ENCODE measurements at places on chromosomes 3 and 15. TPM values are rescaled to one million over a fixed set of nuclear protein-coding genes. Genes with fewer than 3 reads are reported as not detected.

GRCh38 chr3:106398891-106399600 is 530.2 kb upstream of the CBLB start:
- H3K27ac ChIP-seq, result no peak overlapping the region
- H3K27me3 ChIP-seq, result no peaks in the 10 kb centered on the region
- DNase-seq, result no peak
- no peak overlapping the region for H3K4me3 ChIP-seq
- no peaks in the 10 kb centered on the region for H3K4me1 ChIP-seq
- no peaks in the 10 kb centered on the region for H3K36me3 ChIP-seq

DNA sequence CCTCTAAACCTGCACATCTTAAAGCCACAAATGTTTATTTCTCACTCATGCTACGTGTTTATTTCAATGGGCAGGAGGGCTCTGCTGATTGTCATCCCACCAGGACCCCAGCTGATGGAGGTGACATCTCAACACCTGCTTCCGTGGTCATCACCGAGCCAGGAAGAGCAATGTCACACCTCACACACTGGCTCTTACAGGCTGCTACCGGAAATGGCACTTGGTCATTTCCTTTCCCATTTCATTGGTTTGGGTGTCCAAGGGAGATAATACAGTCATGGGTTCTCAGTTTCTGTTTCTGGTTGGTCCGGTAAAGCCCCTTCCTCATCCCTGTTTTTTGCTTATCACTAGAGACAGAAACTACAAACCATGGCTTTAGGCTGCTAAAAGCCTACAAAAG is 41.9 kb downstream of the ABHD2 start:
- peaks cover 28% of the 10 kb centered on the region for H3K36me3 ChIP-seq
- no peak overlapping the region for H3K4me3 ChIP-seq
- H3K27me3 ChIP-seq, result no peaks in the 10 kb centered on the region

DNA sequence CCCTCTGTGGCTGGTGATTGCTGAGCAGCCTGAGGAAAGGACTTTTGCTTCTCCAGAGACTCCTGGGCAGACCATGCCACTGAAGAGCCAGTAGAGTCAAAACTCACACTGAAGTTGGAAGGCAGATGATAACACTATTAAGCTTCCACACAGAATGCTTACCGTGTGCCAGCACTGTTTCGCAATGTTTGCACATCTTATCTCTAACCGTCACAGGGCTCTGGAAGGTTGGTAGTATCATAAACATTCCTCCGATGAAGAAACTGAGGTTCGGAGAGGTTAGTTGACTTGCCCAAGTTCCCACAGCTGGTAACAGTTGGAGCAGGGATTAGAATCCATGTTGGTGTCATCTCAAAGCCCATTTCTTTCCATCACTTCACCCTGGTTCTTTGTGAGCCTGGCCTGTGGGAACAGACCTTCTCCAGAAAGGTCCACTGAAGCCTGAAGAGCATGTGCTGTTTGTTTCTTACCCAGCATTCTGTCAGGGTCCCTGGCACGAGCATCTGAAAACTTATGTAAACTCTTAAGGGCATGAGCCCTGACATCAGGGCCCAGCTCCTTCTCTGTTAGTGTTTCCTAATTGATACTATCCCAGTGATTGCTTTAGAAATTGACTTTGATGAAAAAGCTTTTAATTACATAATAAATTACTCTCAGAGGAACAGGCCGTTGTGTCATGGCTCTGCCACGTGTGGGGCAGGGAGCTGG is 77.0 kb upstream of the PRR23C start:
- H3K4me3 ChIP-seq, result no peak overlapping the region
- no peak overlapping the region for H3K27ac ChIP-seq
- H3K36me3 ChIP-seq, result no peaks in the 10 kb centered on the region
- peaks cover 3% of the 10 kb centered on the region for H3K4me1 ChIP-seq

DNA sequence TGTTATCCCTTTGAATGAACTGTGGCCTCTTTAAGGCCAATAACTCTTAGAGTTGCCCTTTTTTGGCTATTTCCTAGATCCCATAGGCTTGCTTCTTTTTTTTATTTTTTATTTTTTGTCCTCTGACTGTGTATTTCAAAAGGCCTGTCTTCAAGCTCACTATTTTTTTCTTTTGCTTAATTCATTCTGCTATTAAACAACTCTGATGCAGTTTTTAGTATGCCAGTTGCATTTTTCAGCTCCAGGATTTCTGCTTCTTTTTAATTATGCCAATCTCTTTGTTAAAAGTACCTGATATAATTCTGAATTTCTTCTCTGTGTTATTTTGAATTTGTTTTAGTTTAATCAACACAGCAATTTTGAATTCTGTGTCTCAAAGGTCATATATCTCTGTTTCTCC is 912.1 kb downstream of the PLOD2 start:
- no peak overlapping the region for H3K4me3 ChIP-seq
- H3K4me1 ChIP-seq, result no peaks in the 10 kb centered on the region
- no peaks in the 10 kb centered on the region for H3K36me3 ChIP-seq
- DNase-seq, result no peak
- no peak overlapping the region for H3K27ac ChIP-seq

The SH2D7 gene
- not detected for total RNA-seq

Measured in upper lobe of right lung (tissue), 1 donor.